CD4-positive, alpha-beta T cell treated with Interleukin-17A for 1 hour (primary cell): ENCODE measurements at places on chromosomes 1 and 21.
A peak's percentile ranks its signal among the peaks of the same experiment; 100 is the strongest.

- DNase-seq, result no peak
Measured at GRCh38 chr1:2856066-2856390, 54.5 kb upstream of the TTC34 start.

- DNase-seq, result no peak
Measured at GRCh38 chr1:162397943-162398560, 13.9 kb downstream of the SH2D1B start.

GRCh38 chr1:105894006-105894405 lies 1162.5 kb upstream of the PRMT6 start:
- DNase-seq, result no peak

DNA sequence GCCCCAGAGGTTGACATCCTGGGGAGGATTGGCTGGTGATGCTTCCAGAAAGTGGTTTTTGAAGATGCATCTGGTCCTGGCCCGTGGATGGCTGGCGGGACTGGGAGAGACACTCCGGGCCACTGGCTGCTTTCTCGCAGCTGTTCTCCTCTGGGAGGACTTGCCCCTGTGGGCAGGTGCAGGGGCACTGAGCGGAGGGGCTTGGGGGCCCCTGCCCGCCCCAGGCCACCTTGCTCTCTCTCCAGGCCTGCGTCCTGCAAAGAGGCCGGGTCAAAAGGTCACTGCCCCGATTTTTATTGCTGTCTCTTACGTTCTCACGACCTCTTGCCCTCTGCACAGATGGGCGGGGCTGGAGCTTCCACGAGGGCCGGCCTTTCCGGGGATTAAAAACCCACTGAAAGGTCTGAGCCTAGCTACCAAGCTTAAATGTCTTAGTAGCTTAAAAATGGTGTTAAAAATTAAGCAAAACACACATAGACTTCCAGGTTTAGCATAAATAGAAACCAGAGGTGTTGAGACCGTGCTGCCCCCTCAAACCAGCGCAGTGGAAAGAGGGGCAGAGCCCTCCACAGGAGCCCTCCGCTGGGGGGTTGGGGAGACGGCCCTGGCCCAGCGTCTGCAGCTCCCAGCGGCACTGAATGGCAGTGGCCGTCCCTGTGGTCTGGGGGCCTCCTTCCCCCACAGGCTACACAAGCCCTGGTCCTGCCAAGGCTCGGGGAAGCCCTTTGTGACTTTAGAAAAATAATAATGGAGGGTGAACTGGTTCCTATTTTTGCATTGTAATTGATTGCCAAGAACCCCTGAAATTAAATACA lies 43.9 kb downstream of the SKI start:
- no peak for DNase-seq

DNA sequence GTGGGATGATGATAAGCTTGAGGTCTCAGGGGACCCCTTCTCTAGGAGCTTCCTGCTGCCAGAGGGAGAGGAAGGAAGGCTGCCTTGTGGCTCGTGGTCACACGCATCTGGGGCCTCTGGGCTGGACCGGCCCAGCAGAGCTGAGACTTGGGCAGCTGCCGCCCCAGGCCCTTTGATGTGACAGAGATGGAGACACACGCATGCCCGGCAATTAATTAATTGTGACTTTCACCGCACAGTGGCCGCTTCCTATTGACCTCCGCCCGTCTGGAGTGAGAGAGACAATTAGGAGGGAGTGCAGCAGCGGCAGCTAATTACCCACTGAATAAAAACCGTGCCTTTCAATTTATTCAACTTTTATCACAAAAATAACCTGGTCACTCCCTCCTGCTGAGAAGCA lies 16.6 kb upstream of the C1QA start:
- DNase-seq, result no peak

DNA sequence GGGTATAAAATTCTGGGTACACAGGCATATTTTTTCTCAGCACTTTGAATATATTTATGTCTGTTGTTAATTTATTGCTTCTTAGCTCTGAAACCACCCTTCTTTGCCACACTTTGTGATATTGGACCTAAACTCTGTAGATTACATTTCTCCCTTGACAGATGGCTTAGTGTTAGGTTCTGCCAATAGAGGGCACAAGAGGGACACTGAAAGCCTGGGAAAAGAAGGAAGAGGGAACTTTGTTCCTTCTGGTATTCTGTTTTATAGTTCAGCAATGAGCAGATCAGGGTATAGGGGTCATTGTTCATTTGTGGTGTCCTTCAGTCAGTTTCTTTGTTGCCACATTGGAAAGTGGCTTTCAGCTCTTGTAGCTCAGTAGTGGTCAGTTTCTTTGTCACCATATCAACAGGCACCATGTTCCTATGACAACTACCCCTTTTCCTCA lies 423.5 kb upstream of the PROX1 start:
- DNase-seq, result no peak

- DNase-seq, result no peak
Measured at GRCh38 chr1:104745875-104746274, 996.2 kb downstream of the AMY1C start.

DNA sequence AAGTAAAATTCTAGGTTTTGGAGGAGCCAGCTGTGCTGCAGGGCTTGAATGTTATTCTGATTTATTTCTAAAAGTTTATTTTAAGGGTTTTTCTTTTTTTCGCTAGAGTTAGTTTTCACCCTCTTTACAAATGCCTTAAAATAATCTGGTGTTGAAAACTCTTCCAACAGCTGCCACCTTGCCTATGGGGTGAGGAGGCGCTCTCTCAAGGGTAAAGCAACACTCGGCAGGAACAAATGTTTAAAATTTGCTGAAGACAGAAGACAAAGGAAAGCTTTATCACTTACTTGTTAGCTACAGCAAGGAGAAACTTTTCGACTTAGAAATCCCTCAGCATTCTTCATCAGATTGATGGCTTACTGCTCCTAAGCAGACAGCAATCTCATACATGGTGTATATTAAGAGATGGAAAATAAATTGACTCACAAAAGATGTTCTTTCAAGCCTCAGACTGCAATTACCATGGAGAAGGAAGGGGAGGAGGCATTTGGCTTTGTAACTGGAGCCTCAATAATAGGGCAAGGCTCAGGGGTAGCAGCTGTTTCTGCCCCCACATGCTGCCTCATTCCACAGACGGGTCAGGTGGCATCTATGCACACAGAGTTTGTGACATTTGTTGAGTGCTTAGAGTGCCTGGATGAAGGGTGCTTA lies 79.8 kb upstream of the RALGPS2 start:
- DNase-seq, result no peak

DNA sequence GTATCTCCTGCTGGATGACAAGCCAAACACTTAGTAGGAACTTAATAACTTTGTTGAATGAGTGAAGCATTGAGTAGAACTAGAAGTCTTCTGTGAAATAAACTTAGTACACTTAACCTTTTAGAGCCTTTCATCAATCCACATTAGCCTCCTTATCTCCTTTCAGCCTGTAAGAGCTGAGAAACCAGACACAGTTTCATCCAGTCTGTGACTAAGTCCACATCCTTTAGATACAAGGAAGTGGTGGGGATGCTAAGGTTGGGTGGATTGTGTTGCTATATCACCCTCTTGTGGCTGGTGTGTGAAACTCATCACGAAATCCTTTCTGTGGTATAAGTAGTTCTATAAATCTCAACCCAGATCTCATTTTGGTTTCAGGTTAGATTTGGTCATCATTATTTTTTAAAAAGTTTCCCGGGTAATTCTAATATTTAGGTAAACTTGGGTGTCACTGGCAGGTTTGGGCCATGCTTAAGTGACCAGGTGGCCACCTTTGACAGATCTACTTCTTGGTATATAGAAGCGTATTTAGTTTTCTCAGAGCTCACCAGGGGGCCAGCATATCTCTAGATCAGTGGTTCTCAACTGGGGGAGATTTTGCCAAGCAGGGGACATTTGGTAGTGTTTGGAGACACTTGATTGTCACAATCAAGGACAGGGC lies 27.8 kb upstream of the CD84 start:
- DNase-seq, result peak; percentile 89

DNA sequence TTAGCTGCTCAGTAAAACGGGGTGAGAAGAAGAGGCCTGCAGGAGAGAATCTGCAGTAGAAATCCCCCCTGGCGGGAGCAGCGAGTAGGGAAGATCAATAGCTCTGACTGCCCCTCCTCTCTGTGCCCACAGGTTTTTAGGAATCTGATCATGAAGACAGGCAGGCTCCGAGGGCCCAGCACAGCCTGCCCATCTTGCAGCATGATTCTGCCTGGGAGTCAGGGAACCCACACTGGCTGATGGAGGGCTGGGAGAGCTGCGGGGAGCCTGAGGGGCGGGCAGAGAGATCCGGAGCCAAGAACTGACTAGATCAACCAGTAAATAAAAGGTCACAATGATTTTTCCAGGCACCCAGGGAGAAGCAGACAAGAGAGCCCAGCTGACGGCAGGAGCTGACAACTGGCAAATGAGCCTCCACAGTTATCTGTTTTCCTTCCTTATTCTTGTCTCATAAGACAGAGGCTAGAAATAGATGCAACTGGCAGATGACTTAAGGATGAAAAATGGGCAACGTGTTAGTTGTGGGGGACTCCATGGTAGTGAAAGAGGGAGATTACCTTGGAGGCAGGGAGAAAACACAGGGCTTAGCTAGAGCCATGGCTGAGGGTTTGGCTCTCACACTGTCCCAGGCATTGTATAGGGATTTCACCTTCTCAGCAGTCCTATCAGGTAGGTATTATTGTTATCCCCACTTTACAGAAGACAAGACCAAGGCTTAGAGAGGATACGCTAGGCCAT lies 116.2 kb downstream of the PLXNA2 start:
- no peak for DNase-seq

- no peak for DNase-seq
Measured at GRCh38 chr1:231424950-231425805, 3.1 kb upstream of the EGLN1 start.

- DNase-seq, result no peak
Measured at GRCh38 chr21:8998946-8999681, 1522.3 kb upstream of the TPTE start.

DNA sequence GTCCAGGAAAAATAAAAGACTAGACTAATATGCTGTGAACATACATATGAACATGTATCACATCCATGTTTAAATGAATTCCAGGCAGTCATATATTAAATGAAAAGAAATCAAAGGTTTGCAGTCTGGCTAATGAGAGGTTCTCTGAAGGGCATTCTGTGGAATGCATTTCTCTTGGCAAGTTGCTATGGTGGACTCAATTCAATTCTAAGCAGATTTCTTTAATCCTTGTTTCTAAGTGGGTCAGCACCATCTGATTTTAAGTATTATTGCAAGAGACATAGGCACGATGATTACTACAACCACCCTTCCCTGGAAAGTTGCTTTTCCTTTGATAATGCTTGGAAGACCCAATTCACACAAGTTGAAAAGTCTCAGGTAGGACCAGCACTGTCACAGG lies 23.9 kb upstream of the ABCA4 start:
- no peak for DNase-seq

DNA sequence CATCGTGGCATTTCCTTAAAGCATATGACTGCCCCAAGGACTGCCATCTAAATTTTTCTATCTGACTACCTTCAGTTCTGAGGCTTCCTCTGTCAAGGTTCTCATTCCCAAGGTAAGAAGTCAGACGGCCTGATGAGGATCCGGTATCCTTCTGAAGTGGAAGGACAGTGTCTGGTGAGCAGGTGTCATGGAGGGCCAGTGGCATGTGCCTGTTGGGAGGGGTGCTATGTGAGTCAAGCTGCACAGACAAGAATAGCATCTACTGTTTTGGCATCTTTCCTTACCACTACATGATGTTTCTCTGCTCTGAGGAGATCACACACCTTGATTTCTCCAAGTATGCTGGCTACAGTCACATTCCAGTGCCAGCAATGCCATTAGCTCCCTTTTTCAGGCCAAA lies 99.6 kb upstream of the RGS1 start:
- DNase-seq, result no peak

DNA sequence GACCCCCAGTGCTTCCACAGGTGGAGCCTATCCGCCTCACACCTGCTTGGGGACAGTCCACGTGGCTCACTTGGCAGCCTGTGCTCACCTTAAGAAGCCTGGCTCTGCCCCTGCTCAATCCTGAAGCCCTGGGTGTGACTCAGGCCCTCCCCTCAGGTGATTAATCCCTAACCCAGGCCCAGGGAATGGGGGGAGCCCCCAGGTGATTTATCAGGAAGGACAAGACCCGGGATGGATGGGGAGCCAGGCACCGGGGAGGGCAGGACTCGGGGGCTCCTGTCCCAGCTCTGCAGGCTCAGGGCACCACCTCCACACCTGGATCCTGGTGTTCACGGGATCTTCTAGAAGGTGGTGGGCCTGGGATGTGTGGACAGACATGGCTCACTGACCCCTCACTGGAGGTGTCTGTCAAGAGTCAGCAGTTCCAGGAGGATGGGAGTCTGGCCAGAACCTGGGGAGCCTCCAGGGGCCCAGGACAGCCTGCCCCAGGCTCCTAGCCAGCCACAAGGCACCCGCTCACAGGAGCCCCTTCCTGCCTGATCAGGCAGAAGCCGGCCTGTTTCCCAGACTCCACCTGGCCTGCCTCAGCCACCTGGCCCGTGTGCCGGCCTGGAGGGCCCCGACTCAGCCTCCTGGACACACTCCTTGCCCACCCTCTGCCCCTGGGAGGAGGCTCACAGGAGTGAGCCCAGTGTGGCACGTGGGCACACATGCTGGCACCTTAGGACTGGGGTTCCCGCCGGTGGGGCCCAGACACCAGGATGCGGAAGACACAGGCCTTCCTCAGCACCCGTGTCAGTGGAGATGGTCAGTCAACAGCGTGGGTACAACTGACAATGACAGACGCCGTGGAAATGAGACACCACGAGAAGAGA lies 38.6 kb upstream of the COL6A1 start:
- no peak for DNase-seq

DNA sequence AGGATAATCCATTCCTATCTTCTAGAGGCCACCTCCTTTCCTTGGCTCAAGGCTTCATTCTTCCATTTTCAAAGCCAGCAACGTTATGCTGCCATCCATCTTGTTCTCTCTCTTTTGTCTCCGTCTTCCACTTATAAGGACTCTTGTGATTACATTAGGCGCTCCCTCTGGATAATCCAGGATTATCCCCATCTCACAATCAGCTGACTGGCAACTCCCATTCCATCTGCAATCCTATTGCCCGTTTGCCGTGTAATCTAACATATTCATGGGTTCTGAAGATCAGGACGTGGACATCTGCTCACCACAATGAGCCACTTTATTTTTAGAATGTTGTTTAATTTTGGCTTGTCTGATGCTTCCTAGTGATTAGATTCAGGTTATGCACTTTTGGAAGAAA lies 89.3 kb downstream of the EBNA1BP2 start:
- no peak for DNase-seq

- no peak for DNase-seq
Measured at GRCh38 chr1:81121306-81121705, 679.4 kb upstream of the ADGRL2 start.

GRCh38 chr1:154405747-154406571 lies 816 bp downstream of the IL6R start:
- DNase-seq, result peak; percentile 48
